ENCODE measurements at places on chromosomes 3 and 15. TPM values are rescaled to one million over a fixed set of nuclear protein-coding genes. Genes with fewer than 3 reads are reported as not detected.

GABRR3 gene
- not detected for total RNA-seq

TRIM42 gene
- not detected for total RNA-seq

DYNLT2B gene
- 24.7 TPM for total RNA-seq

VPS33B gene
- 14.5 TPM for total RNA-seq

Data from A549 treated with AZD2906 at 1 μM for 4 hours (cell line).